ENCODE measurements at places on chromosomes 3 and 15.

- DNase-seq, result no peak
Observed at GRCh38 chr3:29850641-29851040, 569.8 kb downstream of the RBMS3 start.

DNA sequence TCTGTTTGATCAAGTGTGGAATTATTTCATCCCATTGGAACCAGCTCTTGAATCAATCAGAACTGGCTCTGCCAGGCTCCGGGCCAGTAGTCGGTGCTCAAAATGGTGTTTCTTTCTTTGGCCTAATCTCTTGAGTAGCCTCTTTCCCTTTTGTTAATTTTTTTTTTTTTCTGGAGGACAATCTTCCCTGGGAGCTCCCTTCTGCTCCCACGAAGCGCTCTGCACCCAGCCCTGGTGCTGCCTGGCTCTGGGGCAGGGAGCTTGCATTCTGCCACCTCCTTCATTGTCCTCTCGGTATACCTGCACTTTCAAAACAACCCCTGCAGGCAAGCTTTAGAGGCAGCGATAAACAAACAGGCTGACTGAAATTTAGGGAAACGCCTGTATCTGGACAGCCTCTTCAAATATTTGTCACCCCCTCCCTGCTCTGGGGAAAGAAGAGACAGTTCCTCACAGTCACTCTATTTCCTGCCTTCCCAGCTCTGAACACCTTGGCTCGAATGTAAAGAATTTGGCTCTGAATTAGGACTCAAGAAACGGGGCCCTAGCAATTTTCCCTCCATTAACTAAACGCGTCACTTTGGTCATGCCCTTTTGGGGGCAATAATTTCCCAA, 1.1 kb upstream of the THSD4 start:
- no peak for DNase-seq

DNA sequence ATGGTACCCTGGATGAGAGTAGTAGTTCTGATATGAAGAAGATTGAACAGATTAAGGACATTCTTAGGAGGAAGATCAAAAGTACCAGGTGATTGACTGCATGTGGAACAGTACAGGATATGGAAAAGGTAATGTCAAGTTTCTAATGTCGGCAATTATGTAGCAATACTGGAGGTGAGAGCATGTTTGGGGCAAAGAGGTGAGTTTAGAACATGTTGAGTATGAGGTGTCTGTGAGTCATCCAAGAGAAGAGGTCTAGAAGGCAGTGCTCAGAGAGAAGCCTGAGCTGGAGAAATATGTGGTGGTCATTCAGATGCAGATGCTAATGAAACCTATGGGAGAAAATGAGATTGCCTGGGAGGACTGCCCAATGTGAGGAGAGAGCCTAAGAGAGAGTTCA, 305.6 kb downstream of the ZBTB20 start:
- DNase-seq, result no peak

GRCh38 chr15:59294574-59295260, 78.0 kb downstream of the MYO1E start:
- no peak for DNase-seq

GRCh38 chr3:38608961-38609360, 40.5 kb downstream of the SCN5A start:
- DNase-seq, result no peak

GRCh38 chr3:9206287-9206686, 43.2 kb downstream of the SRGAP3 start:
- DNase-seq, result no peak

DNA sequence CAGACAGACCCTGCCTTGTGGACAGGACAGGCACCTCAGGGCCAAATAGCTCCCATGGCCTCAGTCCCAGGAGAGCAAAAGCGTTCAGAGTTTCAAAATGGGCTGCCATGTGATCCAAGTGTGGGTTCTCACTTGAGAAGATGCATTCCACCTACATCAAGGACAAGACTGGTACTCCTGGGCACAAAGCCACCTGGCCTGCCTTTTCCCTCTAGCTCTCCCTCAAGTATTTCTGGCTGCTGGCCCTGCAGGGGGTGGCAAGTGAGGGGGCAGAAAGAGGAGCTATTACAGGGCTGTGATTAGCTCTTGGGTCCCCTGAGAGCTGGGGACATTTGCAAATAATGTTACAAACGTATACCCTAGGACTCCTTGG, 6.5 kb upstream of the COL7A1 start:
- DNase-seq, result no peak

DNA sequence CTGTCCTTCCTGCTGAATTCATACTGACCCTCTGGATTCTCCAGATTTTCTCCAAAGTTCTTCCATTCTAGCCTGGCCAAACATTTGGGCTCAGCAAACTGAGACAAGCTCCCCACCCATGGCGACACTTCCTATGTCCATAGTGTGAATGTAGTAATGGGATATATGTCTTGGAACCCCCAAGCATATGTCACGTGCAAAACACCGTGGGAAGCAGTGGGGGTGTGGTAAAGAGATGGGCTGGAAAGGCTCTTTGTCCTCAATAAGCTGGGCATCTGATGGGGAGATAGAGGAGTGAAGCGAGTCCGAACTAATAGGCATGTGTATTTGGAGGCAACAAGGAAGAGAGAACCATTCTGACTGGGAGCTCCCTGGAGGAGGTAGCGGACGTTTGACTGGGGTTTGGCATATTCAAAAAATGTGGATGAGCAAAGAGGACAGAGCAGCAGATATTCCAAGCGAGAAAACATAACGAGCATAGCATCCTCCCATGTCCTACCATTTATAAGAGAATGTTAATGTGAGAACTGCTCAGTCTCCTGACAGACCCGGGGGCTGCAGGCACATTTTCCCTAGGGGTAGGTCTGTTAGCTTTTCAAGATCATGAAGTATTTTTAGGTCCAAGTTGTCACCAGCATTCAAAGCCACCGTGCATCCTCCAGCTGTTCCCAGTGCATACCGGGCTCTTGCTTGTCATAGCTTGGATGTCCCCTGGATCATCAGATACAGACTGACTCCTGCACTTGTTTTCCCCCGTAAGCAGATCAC, 25.6 kb downstream of the TPM1 start:
- no peak for DNase-seq

GRCh38 chr3:67468511-67468910, 185.9 kb downstream of the SUCLG2 start:
- no peak for DNase-seq

GRCh38 chr3:25429361-25430286, 1.6 kb downstream of the RARB start:
- no peak for DNase-seq

- DNase-seq, result no peak
Observed at GRCh38 chr15:74259292-74259648, 23.1 kb downstream of the CCDC33 start.

DNA sequence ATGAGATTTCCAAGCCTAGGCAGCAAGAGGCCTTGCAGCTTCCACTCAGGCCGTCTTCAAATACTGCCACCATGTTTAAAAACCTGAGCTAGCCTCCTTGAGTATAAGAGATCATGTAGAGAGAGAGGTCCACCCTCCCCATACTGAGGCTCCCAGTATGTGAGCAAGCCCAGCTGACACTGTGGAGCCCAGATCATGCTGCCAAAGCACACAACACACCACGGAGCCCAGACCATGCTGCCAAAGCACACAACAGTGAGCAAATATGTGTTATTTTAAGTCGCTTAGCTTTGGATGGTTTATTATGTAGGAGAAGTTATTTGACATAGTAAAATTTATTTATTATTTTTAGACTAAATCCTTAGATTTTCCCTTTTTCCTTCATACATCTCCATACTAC, 333.7 kb downstream of the CTNNB1 start:
- no peak for DNase-seq

DNA sequence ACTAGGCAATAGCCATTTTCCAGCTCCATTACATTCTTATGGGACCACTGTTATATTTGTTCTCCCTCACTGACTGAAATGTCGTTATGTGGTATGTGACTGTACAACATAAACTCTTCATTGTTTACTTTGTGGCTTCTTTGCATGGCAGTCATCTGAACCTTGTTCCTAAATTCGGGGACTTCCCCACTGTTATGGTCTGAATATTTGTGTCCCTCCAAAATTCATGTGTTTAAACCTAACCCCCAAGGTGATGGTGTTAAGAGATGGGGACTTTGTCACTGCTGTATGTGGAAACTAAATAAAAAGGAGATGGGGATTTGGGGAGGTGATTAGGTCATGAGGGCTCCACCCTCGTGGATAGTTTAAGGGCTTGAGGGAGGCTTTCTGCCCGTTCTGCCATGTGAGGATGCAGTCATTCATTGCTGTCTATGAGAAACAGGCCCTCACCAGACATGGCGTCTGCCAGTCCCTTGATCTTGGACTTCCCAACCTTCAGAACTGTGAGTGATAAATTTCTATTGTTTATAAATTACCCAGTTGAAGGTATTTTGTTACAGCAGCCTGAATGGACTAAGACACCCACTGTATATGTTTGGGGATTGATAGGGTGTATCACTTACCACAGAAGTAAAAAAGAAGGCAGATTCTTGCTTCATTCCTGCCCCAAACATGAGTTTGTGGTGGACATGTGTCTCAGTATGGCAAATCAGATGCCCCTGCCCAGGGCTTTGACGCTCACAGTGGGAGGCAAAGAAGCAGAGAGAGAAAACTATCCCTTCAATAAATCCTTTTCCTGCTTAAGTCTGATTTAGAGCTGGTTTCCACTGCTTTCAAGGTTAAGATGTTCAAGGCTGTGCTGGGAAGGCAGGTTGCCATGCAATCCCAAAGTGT, 138.0 kb upstream of the UBE2E1 start:
- no peak for DNase-seq

DNA sequence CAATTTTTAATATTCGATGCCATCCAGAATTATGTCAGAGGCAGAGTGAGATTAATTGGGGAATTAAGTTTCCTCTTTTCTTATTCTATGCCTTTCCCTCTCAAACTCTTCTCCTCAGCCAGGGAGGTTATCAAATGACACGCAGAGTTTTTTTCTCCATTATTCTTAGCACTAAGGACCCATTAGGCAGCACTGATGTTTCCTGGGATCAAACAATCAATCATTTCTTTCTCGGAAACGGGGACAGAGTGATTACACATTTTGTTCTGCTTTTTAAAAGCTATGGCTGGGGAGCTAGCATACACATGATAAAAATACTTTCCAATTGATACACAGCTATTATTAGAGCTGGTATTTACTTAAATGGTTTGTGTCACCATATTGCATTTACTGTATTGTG, 35.3 kb upstream of the PSMD6 start:
- no peak for DNase-seq

DNA sequence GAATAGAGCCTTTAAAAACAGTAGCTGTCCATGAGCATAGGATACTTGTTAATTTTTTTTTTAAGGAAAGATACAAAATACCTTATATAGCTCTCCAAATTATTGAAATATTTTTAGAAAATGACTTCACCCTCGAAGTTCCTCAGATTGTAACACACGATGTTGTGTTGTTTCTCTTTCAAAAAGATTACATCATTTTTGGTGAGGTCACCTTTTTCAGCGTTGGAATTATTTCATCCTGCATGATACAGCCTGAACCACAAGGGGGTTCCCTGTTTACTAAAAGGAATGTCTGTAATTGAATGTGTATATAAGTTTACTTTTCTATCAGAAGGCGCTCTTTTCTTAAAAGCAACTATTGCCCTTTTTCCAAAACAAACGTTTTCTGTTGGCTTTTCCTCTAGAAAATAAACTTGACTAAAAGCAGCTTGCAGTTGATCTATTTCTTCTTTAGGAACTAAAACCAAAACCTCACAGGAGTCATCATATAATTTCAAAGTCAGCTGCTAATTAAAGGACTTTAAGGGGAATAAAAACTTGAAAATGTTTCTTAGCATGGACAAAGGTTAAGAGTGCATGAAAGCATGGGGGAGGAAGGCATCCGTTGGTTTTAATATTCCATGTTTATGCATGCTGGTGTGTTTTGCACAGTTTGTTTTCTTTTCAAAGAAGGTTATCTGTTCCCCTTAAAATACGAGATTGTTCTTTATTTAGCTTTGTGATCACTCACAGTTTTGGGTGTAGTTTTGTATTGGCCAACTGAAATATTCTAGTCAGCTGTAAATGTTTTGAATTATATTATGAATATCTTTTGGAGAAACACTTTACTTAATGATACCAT, 29.4 kb downstream of the LYSMD4 start:
- DNase-seq, result no peak

GRCh38 chr15:33517944-33518343, 207.2 kb downstream of the RYR3 start:
- DNase-seq, result no peak
